ENCODE measurements at places on chromosomes 2 and 18.

GRCh38 chr2:60438653-60439052, 114.8 kb downstream of the BCL11A start:
- DNase-seq, result no peak

GRCh38 chr18:79502782-79503181, 107.1 kb downstream of the NFATC1 start:
- DNase-seq, result no peak

GRCh38 chr18:56890632-56891031, 239.5 kb downstream of the WDR7 start:
- DNase-seq, result no peak

- DNase-seq, result no peak
These were observed 52.0 kb upstream of the FAM171B start for GRCh38 chr2:186641807-186642321.

DNA sequence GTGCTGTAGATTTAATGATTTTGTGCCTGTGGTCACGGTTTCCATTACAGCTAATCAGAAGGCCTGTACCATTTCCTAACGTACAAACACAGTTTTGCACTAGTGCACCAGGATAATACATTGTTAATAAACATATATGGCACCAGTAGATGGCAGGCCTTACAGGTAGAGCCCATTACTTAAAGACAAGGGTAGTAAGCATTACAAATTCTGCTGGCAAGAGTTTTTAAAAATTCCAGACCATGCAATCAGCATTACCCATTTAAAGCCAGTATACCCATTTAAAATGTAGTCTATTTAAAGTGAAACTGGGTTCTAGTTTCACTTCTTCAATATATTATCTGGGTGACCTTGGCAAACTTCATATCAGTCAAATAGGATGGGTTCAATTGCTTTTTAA, 224.2 kb downstream of the NUP35 start:
- DNase-seq, result no peak
